ENCODE measurements at places on chromosomes 7 and 10.

DNA sequence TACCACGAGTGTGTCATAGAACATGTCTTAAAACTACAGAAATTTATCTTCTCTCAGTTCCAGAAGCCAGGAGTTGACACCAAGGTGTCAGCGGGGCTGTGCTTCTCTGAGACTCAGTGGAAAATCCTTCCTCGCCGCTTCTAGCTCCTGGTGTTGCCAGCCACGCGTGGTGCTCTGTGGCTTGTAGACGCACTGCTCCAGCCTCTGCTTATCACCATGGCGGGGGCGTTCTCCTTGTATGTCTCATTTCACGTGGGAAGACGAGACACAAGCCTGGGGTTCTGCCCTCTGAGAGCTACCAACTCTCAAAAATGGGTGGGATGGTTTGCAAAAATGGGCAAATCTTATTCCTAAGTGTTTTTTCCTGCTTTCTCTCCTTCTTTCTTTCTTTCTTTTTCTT is 11.0 kb upstream of the GALNTL5 start:
- no peak for DNase-seq

GRCh38 chr7:158587162-158588084 is at the start of gene PTPRN2:
PTPRN2 (minus strand) TSS chr7:158587823.
- DNase-seq = no peak

DNA sequence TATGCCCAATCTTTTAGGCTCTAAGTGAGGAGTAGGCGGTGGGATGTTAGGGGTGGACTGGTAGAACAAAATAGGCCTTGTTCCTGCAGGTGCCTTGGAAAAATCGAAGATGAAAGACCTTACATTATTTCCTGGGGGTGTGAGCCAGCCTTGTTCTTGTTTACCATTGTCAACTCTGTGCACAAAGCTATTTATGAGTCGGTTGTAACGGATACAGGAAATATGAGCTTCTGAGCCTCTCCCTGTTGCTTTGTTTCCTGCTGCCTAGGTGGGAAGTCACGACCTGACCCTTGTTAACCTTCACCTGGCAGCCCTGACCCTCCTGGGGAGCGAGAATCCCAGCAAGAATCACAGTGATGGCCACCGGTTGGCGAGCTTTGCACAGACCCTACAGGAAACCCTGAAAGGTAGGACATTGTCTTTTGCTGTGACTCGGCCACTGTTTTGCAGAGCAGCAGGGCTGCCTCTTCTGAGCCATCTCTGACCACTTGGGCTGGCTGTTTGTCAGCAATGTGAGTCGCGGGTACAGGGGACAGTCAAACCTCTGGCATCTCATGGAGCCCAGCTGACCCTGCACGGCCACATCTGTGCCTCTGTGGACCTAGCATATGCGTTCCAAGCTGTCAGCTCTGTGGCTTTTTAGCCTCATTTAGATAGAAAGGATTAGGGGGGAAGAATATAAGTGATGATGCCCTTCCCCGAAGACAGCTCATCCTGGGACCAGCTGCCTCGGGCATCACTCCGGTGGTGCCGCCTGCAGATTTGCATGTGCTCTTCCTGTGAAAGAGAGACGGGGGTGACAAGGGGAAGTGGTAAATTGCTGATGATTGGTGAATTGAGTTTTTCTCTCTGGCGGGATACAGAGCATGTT is 102.1 kb upstream of the ANLN start:
- no peak for DNase-seq

DNA sequence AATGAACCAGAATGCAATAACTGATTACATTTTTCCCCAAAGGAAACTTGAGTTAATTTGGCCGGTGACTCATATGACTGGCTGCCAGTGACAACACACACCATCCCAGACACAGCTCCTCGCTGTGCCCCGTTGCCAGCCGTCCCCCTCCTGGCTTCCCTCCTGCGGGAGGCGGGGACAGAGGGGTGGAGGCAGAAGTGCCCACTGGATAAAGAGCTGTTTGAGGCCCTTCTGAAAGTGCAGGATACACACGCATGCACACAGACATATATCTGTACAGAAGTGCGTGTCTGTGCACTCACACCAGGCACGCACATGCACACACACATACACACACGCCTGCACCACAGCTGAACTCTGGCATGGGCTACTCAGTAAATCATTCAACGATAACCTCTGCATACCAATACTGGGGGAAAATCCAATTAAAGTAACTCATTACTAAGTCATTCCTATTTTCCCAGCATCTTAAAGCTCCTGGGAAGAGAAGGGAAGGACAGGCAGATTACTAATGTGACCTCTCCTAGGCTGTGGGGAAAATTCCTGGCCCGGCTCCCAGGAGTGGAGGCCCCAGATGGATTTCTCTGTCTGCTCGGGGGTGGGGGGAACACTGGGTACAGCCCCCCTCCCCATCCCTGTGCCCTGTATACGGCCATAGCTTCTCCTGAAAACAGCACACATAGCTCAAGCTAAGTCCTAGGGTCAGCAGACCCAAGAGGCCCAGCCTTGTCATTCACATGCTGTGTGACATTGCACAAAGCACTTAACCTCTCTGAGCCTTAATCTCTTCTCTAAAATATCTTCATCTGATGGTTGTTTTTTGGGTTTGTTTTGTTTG is 52.3 kb upstream of the MYL10 start:
- no peak for DNase-seq

DNA sequence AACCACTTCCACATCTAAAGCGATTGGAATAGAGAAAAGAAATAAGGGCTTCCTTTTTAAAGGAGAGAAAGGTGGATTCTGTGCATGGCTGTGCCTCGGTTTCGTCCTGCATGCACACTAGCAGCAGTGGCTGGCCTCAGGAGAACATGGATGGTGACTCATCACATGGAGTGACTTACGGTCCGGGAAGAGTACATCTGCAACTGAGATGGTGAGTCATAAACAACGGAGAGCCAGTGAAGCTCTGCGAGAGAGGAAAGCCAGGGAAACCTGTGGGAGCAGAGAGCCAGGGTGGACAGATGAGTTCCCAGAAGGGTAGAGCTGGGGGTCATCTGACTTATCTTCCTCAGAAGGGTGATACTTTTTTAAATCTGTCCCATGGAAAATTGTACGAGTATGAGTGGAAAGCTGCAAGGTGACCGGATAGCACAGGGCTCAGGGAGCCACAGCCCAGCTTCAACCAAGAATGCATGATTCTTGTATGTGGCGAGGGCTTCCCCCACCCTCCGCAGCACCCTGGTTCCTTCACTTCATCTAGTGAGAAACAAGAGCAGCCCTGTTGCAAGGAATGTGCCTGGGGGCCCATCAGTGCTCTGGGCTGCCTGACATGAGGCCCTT is 259.1 kb downstream of the KLF6 start:
- DNase-seq = no peak

GRCh38 chr10:51462076-51462779 is 237.2 kb downstream of the CSTF2T start:
- no peak for DNase-seq

DNA sequence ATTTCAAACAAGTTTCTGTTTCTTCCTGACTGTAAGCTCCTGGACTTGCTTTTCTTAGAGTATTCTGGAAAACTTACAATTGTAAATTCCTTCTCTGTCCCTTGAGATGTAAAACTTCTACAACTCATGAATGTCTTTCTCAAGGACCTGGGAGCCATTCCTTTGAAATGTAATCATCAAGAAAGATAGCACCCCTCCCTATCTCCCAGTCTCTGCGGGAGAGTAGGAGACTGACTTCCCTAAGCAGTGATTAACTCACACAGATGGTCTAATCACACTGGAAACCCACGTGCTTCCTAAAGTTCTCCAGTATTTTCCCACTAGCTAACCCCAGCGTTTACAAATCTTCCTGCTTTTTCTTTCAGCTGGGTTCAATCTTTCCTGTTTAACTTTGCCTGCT is 549.4 kb downstream of the SORCS1 start:
- no peak for DNase-seq

- no peak for DNase-seq
Observed at GRCh38 chr10:130108934-130109604, 1.6 kb downstream of the C10orf143 start.

- no peak for DNase-seq
Observed at GRCh38 chr10:110808615-110809014, 63.1 kb upstream of the PDCD4 start.

GRCh38 chr7:31648288-31648687 is 38.7 kb upstream of the PPP1R17 start:
- DNase-seq = no peak

DNA sequence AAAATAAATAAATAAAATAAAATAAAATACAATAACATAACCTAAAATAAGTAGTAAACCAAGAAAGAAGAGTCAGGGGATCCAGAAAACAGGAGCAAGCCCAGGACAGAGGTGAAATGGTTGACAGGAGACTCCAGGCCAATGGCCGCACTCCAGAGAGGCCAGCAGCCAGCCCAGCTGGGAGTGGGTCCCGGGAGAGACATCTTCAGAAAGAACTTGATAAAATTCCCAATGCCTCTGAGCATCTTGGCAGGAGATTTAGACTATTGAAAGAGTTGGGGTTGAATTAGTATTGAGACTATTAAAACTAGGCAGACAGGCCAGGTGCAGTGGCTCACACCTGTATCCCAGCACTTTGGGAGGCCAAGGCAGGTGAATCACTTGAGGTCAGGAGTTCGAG is 62.6 kb downstream of the CLIP2 start:
- no peak for DNase-seq

GRCh38 chr7:79287981-79288380 is 165.5 kb downstream of the MAGI2 start:
- DNase-seq = no peak

DNA sequence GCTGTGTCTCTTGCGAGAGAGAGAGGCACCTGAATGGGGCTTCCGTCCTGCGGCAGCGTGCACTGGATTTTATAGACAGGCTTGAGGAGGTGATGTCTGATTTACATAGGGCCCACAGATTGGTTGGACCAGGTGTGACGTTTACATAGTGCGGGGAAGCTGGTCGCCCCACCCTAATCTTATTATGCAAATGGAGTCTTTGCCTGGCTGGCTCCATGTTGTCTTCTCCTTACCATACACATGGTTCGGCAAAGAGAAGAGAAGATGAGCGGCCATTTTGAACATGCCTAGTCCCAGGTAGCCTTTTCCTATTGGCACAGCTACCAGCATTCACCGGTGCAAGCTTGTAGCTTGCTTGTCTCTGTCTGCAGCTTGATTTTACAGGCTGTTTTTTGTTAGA is 238.5 kb upstream of the GALNT17 start:
- no peak for DNase-seq

DNA sequence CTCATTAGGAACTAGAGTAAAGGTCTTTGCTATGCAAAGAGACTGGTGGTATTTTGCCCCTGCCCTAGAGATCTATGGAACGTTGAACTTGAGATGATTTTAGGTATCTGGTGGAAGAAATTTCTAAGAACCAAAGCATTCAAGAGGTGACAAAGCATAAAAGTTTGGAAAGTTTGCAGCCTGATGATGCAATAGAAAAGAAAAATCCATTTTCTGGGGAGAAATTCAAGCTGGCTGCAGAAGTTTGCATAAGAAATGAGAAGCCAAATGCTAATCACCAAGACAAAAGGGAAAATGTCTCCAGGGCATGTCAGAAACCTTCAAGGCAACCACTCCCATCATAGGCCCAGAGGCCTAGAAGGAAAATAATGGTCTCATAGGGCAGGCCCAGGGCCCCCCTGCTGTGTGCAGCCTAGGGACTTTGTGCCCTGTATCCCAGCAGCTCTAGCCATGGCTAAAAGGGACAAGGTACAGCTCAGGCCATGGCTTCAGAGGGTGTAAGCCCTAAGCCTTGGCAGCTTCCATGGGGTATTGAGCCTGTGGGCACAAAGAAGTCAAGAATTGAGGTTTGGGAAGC is 16.5 kb downstream of the TFPI2 start:
- DNase-seq = no peak

- DNase-seq = no peak
Observed at GRCh38 chr10:78553792-78554191, 515.0 kb upstream of the ZMIZ1 start.

DNA sequence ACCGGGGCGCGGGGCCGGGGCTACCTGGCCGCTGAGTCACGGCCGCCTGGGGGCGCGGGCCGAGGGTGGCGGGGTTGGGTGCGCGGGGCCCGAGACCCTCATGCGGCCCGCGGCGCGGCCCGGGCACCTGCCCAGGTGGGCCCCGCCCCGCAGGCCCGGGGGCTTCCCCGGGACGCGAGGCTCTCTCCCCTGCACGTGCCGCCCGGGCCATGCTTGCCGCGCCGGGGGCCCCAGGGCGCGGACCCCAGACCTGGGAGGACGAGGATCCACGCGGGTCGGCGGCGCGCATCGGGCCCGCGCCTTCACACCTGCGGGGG is 402 bp downstream of the MAFK start:
- DNase-seq = no peak

DNA sequence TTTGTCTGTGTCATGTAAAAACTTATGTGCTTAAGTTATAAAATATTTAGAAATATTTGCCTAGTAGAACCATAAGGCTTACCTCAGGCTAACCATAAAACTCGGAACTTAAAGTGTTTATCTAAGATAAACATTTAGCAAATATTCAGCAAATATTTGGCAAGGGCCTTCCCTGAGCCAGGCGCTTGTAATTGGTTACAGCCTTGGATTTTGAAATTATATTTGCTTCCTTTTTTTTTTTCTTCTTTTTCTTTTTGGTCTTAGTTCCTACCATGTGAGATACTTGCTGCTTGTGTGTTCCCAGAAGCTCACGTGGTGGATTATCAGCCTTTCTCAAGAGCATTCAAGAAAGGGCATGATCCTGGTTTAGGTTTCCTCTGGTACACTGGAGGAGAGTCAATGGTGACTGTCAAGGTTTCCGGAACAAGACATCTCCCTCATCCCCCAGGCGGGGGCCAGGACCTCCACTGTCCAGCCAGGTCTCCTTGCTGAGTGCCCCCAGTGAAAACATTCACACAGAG is 5.2 kb upstream of the BRI3 start:
- no peak for DNase-seq

DNA sequence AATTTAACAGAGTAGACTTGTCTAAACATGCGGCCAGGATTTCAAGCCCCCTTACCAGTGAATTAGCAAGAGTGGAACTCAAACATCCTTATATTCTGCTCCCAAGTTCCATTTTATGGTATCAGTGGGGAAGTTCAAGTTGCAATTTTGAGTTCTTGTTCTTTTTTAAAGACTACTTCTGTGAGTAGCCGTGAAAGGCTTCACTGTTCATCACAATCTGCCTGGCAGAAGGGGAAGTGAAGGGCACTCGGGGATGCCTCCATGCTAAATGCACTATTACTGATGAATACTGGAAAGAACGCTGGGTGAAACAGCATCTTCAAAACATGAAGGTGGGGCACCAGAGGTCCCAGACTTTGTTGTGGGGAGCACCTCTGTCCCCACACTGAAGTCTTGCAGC is 22.4 kb upstream of the FGL2 start:
- no peak for DNase-seq

DNA sequence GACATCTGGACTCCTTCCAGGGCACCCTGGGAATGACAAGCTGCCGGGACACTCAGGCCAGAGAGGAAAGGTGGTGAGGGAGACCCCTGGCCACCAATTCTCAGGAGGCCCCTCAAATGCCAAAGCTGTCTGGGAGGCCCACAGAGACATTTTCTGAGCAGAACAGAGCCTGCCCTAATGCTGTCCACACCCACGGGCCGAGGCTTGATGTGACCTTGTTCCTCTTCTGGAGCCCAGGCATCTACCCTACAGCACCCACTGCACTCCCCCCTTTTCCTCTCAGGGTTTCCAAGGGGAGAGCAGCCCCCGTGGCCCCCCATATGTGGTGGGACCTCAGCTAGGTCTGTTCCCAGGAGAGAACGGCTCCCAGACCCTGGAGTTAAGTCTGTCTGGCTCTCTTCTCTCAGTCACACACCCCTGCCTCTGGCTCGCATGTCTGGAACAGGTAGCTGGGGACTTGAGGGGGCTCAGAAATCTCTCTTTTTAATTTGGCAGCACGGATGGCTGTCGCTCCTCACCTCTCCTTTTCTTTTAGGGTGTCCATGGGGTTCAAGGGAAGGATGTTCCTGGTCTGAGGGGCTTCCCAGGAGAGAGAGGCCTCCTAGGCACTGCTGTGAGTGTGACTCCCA is 16.8 kb upstream of the VOPP1 start:
- no peak for DNase-seq
